ENCODE measurements at places on chromosomes 1 and 21.

DNA sequence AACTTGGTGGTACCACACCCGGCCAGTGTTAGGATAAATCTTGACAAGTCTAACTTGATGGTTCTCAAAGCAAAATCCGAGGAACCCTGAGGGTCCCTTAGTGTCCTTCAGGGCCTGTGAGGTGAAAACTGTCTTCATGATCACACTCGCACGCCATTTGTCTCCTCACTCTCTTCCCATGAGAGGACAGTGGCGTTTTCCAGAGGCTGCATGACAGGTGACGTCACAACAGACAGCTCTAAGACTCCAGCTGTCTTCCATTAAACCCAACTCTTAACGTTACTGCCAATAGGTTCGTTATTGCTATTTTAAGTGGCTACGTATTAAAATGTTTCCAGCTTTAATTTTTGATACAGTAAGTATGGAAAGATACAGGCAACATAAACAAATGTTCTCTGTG, 13.8 kb downstream of the CFAP74 start:
- no peak for DNase-seq

DNA sequence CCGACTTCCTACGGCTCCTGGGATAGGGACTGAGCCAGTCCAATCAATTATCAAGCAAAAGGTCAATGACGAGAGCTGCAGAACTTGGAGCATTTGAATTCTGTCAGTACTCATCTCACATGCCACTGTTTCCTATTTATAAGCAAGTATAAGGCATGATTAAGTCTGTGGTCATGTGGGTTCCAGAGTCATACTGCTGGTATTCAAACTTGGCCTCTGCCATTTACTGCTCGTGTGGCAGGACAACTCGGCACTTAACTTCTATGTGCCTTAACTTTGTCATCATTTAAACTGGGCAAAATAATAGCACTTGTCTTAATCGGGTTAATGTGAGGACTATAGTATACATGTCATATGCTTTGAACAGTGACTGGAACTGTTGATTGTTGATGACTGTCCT, 44.9 kb upstream of the TNFSF18 start:
- no peak for DNase-seq

DNA sequence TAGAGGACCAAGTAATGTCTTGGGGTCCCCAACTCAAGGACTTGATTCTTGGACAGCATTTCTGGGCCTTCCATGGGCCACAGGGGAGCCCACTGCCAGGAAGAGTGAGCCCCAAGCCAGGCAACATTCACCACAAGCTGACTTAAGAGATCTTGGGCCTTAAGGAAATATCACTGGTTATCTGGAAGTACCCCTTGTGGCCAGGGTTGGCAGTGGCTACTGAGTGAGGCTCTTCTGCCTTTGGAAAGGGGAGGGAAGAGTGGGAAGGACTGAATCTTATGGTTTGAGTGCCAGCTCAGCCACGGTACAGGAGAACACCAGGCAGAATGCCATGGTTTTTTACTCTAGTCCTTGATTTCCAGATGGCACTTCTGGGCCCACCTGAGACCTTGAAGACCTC, 228.9 kb upstream of the RGS18 start:
- no peak for DNase-seq

DNA sequence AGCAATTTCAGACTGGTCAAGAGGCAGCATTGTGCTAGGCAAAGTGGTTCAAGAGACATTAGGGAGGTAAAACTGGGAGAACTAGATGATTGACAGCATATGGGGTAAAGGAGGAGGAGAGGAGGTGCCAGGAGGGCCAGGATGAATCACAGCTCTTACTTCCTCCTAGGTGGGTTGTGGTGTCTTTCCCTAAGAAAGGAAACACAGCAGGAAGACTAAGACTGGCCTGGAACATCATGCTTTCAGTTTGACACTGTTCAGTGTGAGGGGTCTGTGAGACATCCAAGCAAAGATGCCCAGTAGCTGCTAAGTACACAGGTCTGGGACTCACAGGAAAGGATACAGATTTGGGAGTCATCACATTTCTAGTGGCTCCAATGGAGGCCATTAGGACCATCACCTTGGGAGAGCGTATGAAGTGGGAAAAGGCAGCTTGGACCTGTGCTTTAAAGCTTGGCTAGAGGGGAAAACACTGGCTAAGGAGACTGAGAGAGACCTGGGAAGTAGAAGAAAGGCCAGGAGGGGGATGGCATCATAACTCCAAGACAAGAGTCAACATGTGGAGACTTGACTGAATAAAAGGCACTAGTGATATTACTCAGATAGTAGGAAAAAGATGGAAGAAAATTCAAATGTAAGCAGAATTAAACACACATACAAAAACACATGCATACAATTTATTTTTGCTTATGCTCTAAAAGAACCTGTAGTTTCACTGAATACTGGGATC, 17.3 kb downstream of the CD58 start:
- DNase-seq, result no peak

DNA sequence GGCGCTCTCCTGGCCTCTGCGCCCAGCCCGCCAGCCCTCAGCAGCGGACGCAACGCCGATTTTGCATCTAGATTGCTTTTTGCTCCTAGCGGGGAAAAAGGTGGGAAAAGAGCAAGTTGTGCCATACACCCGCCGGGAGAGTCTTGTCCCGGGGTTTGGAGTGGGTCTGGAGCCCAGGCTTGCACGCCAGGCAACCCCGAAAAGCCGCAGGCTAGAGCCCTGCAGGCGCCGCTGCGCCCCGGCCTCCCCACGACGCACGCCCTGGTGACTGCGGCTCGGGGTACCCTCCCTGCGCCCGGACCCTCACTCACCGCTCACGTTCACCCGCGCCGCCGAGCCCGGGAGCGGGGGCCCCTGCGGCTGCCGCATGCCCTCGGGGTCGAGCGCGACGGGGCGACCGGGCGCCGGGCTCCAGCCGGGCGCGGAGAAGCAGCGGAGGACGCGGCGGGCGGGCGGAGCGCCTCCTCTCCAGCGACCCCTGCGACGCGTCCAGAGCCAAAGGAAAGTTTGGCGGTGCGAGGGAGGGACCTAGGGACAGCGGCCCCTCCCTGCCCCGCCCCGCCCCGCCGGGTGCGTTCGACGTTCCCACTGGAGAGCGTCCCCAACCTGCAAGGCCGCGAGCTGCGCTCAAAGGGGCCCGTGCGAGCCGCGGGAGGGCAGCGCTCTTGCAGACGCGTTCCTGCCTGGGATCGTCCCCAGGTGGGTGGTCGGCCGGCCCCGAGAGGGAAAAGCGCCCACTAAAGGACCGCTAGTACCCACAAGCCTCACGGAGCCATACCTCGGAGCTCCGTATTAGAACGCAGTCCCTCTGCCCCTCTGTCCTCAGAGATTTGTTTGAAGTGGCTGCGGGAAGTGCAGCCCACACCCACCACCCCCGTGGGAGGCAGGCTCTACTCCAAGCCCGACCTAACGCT, at the start of gene LPAR3:
LPAR3 (minus strand) TSS at position 502 of the 914 bp plus-strand sequence. CDS start 27,086 bp downstream, outside the sequence.
- no peak for DNase-seq
